AG08395 (cell line): ENCODE measurements at places on chromosomes 13 and 19.

- peak; percentile 30 for DNase-seq
Observed at GRCh38 chr13:93963266-93964145, 516.0 kb downstream of the DCT start.

DNA sequence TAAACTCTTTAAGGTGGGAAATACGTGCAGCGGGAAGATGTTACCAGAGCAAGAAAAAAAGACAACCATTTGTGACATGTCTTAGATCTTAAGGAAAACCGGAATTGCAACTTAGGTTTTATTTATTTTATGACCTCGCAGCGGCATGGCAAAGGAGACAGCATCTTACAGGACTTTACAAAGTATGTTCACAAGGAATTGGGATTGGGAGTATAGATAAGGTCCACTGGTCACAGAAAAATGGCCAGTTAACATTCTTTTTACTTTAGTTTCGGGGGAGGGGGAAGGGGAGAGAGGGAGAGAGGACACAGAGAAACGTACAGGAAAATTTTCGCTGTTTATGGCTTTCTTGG, 104.5 kb upstream of the DIAPH3 start:
- DNase-seq = no peak

DNA sequence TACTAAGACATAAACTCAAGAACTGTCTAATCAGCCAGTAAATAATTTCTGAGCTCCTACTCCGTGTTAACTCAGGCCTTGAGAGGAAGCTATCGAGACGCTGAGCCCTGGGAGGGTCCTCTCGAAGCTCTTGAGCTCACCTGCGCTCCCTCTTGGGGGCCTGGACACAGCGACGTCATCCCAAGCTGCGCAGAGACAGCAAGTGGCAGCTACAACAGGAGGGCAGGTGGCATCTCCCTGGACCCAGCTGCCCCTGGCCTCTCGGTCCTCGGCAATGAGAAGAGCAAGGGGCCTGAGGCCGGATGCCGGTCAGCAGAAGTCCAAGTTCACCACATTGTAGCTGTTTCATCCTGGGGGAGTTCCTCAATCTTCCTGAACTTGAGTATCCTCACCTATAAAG, 30.5 kb upstream of the TUBGCP3 start:
- DNase-seq = no peak

GRCh38 chr13:80473695-80474094, 132.8 kb upstream of the SPRY2 start:
- no peak for DNase-seq

GRCh38 chr19:33504058-33504444, 17.5 kb downstream of the PEPD start:
- no peak for DNase-seq

DNA sequence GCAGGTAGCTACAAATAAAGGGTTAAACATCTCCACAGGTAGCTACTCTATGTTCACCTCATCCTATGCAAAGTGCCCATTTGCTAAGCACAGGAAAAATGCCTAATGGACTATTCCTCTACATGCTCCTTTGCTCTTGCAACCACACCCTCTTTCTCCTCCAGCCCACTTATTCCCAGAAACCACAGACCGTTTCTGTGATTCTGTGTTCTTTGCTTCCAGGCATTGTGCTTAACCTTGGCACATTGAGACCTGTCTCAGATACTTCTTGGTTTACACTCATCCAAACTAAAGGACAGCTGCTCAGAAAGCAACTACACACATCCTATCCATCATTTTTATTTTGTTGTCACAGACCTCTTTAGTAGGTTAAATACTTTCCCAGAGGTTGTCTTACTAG, 785.0 kb upstream of the MIR17HG start:
- DNase-seq = no peak

DNA sequence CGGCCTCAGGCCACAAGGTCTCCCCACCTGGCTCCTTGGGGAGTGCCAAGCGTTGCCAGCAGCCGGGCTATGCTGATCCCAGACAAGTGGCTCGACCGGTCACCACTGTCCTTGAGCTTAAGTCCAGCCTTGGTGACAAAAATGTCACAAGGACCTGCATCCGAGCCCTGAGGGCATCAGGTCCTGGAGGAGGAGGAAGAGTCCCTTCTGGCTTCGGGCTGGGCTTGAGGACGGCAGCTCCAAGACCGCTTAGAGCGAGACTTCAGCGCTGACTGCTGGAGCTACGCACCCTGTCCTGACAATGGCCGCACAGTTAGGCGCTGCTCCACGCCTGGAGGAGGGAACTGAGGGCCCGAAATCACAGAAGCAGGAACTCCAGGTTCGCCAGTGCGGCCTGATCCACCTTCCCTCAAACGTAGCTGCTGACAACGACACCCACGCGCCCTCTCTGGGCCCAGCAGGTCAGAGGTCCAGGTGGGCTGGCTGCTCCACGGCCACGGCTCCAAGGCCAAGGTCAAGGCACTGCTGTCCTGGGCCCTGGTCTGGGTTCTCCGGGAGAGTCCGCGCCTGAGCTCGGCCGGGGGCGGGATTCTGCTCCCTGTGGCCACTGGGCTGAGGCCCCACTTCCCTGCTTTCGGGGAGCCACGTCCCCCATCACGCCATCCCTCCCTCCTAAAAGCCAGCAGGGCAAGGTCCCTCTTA, 7.0 kb downstream of the SBNO2 start:
- no peak for DNase-seq

DNA sequence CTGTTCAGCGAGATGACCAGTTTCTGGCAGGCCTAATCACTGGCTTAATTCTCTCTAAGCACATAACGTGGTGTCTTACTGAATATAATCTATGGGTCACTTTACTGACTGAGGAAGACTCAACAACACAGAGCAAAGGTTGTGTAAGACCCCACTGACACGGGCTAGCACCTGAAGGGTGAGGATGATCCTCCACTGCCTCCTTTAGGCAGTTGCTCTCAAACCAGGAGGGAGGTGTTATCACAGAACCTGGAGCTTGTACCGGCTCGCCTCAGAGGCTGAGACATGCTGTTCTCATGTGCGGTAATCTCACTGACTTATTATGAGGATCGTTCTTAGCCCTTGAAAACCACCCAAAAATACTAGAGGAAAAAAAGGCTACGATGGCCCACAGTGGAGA, 28.3 kb downstream of the RCBTB2 start:
- DNase-seq = no peak

DNA sequence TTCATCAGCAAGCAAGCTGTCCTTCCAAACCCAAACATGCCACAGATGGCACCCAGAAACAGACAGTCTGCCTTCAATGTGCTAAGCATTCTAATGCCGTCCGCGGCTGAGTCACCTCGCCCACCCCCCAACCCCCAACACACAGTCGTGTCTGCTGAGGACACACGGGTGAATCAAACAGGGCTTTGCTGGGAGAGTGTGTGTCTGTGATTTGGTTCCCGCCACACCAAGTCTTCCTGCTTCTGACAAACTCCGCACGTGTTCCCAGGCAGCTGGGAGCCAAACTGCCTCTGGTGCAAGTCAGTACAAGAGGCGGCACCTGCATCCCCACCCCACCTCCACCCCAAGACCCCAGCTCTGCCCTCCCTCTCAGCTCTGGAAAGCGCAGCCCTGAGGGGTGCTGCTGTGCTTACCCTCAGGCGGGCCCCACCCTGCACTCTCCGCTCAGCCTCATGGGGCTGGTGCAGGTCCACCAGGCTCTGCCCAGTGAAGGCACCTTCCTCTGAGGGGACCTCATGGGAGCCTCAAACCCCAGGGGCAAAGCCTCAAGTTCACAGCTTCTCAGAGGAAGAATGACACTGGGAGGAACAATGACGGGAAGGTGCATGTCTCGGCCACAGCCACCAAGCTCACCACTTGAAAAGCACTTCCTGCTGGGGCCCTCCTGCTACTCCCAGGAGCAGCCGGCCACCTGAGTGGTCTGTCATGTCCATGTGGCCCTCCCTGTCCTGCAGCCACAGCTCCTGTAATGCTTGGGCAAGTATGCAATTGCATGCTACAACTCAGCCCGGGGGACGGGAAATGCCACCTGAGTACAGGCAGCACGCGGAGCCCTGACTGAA, 15.0 kb upstream of the SLC35E1 start:
- DNase-seq = peak; percentile 37

DNA sequence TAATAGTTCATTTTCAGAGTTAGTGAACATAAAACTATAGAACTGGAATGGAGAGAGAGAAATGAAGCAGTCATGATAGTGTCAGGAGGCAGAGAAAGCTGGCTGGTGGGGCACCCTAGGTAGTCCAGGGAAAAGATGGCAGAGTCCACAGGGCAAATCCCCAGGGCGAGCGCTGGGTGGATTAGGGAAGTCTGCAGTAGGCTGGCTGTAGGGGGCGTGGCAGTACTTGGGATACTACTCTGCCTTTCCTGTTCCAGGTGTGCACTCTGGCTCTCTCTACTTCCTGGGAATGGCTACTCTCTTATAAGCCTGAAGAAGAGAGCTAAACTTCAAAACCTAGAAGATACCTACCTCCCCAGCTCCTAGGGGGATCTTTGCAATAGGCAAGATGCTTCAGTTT, 232.9 kb upstream of the SLC10A2 start:
- DNase-seq = no peak

DNA sequence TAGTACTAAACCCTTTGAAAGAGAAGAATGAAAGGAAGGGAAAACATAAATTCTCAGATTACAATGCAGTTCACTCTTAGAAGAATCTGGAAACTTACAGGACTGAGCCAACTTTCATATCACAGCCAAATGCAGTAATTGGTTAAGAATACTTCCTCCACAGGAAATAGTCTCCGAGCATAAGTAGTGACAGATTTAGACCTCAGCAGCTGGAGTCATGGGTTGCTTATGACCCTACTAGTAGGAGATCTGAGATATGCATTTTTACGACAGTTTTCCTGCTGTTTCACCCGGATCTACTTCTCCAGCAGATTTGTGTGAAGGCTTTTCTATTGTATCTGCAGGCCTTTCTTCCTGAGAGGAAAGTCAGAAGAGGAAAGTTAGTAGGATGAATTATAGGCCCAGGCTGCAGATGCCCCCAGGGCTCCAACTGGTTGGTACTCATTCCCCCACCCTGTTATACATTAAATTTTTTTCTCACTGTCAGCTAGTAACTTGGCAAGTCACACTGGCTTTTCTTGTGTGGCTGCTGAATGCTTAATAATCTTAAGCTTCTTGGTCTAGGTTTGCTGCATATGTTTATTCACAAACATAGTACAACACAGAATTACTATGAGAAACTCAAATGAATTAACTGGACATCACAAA, 1241.5 kb upstream of the MIR17HG start:
- peak; percentile 62 for DNase-seq

- peak; percentile 75 for DNase-seq
Observed at GRCh38 chr13:90485436-90485835, 862.1 kb upstream of the MIR17HG start.

DNA sequence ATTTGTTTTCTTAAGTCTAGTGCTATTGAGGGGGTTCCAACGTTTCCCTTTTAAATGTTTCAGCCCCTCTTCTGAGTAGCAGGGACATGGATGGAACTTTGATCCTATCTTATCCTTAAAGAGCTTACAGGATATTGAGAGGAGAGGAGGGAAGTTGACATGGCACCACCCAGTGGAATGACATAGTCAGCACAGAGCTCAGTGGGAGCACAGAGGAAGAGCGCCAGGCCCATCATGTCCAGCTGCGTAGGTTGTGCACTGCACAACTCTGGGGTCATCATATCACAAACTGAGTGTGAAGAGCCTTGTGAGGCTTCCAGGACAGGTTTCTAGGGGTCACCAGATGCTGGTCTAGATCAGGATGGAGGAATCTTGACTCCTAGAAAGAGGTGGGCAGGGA, 4.6 kb upstream of the CDC42EP5 start:
- DNase-seq = no peak

GRCh38 chr13:43728421-43728820, 58.4 kb downstream of the ENOX1 start:
- DNase-seq = no peak

GRCh38 chr13:31261241-31261640, 61.5 kb downstream of the B3GLCT start:
- DNase-seq = no peak

DNA sequence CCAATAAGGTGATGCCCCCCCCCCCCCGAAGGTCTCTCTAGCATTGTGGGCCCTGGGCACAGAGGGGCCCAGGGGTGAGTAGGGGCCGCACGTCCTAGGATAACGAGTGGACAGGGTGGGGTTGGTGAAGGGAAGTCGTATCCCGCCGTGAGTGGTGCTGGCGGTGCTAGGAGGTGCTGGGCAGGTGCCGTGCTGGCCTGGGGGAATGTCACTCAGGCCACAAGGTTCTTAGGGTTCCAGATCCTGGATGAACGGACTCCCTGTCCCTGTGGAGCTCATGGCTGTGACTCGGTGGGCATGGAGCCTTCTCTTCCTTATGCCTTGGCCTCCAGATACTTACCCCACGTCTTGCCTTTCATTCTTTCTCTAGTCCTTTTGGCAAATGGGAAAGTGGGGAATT, 157.4 kb upstream of the SOX1 start:
- DNase-seq = no peak

DNA sequence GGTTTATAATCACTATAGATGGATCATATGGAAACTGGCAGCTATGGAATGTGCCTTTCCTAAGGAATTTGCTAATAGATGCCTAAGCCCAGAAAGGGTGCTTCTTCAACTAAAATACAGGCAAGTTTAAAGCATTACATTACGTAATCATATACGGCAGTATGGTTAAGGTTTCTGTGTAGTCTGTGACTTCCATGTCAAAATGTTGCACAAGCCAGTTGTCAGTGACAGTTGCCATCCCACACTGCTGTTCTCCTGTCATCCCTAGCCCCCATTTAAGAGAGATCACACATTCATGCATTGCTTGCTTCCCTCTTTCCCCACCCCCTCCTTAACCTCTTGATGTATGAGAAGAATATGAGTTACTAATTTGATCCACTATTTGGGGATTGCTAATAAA, 47.3 kb downstream of the BRCA2 start:
- DNase-seq = no peak

- peak; percentile 85 for DNase-seq
Observed at GRCh38 chr19:10269333-10270179, 1.4 kb upstream of the ICAM1 start.

DNA sequence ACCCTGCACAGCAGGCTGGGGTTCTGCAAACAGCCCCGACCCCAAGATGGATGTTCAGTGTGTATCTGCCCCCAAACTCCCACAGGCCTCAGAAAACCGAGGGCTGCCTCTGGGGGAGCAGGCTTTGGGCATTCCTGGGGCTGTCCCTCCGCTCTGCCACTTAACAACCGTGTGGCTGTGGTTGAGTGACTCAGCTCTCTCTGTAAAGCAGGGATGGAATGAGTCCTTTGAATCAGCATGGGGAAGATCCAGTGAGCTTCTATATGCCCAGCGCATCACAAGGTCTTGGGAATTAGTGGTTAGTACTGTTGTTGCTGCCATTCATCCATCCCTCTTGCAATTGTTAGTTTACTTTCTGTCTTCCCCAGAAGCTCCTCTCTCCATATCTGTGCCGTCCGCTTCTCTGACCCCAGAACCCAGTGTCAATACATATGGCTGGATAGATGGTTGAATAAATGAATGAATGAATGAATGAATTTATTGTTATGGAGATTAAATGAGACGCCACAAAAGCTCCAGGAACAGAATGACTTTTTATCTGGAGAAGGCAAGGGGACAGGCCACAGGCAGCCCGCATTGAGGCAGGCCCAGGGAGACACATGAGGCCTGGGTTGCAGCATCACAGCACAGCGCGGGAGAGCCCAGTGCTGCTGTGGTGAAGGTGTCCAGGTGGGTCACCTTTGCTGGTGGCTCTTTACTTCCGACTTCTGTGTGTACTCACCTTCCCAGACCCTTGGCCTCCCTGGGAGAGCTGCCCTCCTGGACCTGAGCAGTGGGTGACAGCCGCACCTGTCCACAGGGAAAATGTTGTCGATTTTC, 89.2 kb downstream of the RGCC start:
- peak; percentile 95 for DNase-seq

GRCh38 chr13:84741253-84741652, 859.0 kb upstream of the SLITRK1 start:
- DNase-seq = no peak
